ENCODE measurements at places on chromosomes 13 and 19. TPM values are rescaled to one million over a fixed set of nuclear protein-coding genes. Genes with fewer than 3 reads are reported as not detected.

- DNase-seq = peak; percentile 14
Measured at GRCh38 chr13:107144432-107144831, 576.5 kb upstream of the ARGLU1 start.

GRCh38 chr13:39266426-39266825 is 228.2 kb downstream of the NHLRC3 start:
- no peak for DNase-seq

- DNase-seq = peak; percentile 99
Measured at GRCh38 chr19:1252821-1253513, 4.6 kb downstream of the MIDN start.

DNA sequence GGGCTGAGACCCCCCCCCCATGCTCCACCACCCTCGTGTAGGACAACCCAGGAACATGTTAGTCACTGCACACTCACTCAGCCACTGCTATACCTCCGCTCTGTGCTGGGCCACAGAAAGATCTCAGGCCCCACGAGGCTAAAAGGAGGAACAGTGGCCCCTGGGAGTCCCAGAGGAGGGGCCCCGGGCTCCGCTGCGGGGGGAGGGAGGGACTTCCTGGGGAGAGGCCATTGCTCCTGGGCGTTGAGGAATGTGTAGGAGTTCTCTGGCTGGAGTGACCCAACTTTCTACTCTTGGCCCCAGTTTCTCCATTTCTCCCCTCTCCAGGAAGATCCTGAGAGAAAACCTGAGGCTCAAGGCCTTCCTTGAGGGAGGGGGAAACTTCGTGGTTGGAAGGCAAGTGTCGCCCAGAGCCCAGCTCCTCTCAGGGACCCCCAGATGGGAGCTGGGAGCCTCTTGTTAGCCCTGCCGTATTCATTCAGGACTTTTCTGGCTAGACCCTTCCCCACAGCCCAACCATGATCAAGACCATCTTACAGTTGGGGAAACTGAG is 13.6 kb downstream of the ONECUT3 start:
- no peak for DNase-seq

DNA sequence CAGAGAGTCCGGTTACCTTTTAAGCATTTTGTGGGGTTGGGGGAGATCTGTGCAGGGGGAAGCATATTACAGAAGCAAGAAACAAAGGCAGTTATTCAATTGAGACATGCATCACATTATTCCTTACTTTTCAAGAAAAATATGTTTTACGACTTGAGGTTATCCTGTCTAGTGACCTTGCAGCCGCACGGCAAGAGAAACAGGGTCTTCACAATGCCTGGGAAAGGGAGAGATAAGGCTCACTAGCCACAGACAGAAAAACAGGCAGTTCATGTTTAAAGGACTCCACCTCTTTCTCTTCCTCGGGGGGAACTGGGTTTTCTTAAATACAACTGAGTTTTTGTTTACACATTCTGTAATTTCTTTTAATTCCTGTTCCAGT is 536 bp upstream of the NCR1 start:
- no peak for DNase-seq

DNA sequence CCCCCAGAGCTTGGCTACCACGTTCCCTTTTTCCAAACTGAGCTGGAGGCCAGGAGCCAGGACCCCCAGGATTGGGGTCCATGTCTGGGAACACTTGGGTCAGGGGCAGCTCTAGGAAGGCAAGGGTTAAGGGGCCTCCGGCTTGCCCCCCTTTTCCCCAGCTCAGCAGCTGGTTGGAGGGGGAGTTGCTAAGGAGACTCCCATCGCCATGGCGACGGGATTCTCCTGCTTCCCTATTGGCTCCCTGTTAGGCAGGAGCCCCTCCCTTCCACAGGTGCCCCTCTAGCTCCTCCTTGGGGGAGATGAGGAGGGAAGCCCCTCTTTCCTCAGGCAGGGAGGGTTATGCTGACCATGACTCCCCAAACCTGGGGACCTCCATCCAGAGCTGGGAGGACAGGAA is 33.9 kb downstream of the PDE4A start:
- DNase-seq = no peak

The PODNL1 gene
- total RNA-seq = 2.6 TPM

The KLK12 gene
- not detected for total RNA-seq

The RNF225 gene
- under 0.01 TPM for total RNA-seq

The THSD1 gene
- total RNA-seq = 9.9 TPM
